H4 (cell line): ENCODE measurements at places on chromosomes 12 and 14.

DNA sequence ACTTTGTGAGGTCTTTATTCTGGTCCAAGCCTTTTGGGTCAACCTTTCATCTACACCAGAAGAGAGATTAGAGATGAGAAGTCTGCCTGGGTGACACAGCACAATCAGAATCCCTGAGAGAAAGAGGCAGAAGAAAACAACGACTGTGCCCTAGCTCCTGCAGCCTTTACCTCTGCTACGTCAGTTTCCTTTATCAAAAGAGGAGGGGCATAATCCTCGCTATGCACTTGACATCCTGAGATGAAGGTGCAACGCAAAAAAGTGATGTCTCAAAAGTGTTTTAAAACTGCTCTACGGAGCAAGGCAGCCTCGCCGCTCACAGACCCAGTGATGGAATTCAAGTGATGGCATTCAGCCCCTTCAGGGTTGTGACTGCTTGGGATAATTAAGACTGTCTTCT, 21.7 kb downstream of the ZDHHC22 start:
- no peak for DNase-seq

DNA sequence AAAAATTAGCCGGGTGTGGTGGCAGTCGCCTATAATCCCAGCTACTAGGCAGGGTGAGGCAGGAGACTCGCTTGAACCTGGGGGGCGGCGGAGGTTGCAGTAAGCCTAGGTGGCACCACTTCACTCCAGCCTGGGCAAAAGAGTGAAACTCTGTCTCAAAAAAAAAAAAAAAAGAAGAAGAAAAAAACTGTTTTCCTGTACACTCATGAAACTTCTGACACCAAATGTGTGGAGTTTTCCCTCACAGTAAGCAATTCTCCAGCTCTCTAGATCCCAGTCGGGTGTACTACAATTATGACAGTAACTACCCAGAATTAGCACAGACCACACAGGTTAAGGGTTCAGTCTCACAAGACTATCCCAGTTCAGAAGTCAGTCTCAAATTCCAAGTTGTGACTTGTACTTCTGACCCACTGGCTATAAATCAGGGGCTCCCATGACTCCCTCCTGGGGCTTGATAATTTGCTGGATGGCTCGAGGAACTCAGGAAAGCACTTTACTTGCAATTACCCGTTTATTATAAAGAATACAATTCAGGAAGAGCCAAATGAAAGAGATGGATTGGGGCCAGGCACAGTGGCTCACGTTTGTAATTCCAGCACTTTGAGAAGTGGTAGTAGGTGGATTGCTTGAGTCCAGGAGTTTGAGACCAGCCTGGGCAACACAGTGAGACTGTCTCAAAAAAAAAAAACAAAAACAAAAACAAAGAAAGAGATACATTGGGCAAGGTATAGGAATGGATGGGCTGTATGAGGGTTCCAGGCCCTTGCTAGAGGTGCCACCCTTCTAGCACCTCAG, 12.4 kb upstream of the ARF6 start:
- DNase-seq = no peak

GRCh38 chr14:74179856-74180255, 59.4 kb upstream of the VSX2 start:
- DNase-seq = no peak

DNA sequence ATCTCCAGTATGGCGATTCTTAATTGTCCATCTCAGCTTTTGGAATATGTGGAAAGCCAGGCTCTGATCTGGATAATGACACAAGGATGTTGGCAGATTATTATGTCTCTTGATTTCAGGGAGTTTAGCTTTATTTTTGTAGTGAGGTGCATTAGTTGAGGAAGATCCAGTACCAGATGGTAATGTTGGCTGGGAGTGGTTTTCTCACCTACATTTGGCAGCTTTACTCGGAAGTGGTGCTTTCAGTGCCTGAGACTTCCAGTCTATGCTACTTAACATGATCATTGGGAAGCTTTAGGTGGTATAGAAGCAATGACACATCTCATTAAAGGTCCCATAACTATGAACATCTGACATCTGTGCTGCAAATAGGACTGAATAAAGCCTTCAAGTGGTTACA, 7.5 kb downstream of the SLC15A5 start:
- no peak for DNase-seq

- no peak for DNase-seq
Observed at GRCh38 chr14:79090641-79091180, 920.5 kb downstream of the NRXN3 start.

DNA sequence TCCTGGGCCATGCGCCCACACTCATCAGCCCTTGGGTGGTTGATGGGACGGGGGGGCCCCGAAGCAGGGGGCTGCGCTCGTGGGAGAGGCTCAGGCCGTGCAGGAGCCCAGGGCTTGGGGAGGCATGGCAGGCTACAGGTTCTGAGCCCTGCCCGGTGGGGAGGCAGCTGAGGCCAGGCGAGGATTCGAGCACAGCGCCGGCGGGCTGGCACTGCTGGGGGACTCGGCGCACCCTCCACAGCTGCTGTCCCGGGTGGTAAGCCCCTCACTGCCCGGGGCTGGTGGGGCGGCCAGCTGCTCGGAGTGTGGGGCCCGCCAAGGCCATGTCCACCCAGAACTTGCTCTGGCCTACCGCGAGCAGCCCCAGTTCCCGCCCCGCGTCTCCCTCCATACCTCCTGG, 295.8 kb upstream of the SEL1L start:
- DNase-seq = no peak

DNA sequence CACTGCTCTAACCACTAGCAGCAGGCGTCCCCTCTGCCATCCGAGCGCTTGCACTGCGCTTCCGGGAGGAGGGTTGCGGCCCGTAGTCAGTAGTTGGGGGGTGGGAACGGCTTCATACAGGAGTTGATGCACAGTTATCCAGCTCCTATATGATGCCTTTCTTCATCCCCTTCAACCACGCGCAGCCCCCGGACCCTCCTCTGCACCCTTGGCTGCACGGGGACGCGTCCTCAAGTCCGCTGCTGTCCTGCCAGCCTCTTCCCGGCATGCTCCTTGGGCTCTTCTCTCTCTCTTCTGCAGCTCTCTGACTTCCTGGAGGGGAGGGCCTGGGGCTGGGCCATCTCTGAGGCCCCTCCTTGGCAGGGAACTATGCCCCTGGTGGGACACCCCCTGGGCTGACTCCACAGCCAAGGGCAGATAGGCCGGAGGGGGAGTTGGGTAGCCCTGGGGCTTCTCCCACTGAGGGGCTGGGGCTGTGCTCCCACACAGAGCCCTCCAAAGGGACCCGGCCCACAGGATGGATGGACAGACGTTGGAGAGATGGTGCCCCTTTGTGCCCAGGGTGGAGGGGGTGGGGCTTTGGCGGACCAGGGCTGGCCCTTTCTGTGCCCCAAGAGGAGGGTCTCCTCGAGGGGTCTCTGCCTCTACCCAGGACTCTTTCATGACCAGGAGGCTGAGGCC, 29.0 kb downstream of the RTL1 start:
- no peak for DNase-seq

DNA sequence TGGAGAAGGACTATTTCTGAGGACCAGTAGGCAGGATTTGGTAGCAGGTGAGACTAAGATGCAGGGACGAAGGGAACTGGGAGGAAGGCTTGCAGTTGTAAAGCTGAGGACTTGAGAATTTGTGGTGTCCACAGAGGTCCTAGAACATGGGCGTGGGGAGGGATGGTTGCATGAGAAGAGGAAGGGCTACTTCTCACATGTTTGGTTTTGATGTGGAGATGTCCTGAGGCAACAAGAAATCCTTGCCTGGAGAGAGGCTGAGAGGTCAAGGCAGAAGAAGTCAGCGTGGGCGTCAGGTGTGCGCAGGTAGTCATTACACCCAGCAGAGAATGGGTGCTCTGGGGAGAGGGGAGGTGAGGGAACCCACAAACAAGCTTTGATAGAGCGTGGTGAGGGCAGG, 5.7 kb upstream of the RABGGTA start:
- no peak for DNase-seq
